ENCODE measurements at places on chromosomes 2 and 18.

GRCh38 chr2:12083081-12083581, 336.7 kb downstream of the LPIN1 start:
- no peak for DNase-seq

- no peak for DNase-seq
Measured at GRCh38 chr2:112957511-112957910, 20.3 kb upstream of the IL36G start.

DNA sequence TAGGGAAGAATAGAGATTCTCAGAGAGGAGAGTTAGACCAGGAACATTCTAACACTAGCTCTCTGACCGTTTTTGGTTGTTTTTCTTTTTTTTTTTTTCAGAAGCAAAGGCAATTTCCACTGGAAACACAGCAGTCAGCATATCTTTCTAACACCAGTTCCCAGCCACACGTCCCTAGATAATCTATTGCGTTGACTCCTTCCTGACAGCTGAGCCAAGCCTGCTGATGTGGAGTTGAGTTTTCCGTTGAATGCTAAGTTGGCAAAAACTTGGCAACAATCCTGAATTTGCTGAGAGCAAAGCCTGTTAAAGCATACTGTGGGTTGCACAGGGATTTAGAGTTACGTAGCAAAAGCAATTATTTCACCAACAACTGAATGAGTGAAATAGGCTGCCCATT, 19.3 kb downstream of the GAD1 start:
- no peak for DNase-seq

DNA sequence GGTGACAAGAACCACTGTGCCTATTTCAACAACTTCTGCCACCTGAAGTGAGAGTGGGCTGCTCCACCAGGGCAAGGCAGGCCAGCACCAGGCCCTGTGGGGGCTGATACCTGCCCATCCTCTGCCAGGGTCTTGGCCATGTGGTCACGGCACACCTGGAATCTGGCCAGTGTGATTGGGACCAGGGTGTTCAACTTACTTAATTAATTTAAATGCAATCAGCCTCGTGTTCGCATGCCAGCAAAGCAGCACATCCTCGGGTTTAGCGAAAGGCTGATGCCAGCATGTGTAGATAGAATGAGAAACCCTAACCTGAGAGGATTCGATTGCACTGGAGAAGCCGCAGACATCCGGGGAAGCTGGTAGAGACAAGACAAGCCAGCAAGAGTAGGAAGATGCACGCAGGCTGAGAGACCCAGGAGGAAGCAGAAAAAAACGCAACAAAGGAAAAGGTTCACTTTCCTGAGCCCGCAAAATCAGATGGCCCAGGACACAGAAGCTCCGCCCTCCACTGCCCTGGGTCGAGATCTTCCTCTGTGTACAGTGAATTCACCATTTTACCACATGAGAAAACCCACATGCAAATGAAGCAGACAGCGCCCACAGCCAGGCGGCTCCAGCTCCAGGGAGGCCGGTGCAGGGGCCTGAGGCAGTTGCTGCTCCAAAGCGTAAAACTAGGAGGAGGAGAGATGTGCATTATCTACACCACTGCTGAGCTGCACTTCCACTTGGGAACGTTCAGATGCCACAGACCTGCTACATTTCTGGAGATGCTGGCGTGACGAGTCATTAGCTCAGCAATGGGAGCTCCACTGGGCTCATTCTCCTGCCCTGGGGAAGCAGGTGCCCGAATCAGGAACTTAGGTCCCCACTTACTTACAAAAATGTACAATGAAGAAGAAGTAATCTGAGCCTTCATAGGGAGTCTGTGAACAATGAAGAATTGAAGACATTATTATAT, 92.1 kb downstream of the TMEM18 start:
- peak; percentile 21 for DNase-seq

GRCh38 chr2:180562378-180562777, 418.0 kb upstream of the UBE2E3 start:
- no peak for DNase-seq

DNA sequence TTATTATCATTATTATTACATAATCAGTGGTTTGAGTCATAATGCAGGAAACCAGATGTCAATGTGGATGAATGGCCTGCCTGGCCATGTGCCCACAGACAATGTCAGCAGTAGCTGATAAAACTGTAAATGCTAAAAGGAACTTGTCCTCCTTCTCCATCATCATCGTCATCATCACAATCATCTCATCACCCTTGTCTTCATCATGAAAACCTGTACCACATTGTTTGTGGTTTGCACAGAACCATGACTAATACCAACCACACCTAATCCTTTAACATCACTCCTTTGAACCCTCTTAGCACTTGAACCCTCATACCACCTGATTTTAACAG, 96.0 kb downstream of the HNMT start:
- no peak for DNase-seq

Data from T-helper 1 cell (primary cell).